Bladder microvascular endothelial cell (primary cell): ENCODE measurements at places on chromosomes 7 and 10. TPM values are rescaled to one million over a fixed set of nuclear protein-coding genes. Genes with fewer than 3 reads are reported as not detected.

The FAM180A gene
- total RNA-seq = 0.06 and 0.16 TPM in 2 replicates

The MUC12 gene
- not detected in 2 replicates for total RNA-seq

The UBE2D4 gene
- 4.7 and 9.1 TPM in 2 replicates for total RNA-seq

The STOX1 gene
- total RNA-seq = 0.19 and 0.32 TPM in 2 replicates

The CHAT gene
- not detected in 2 replicates for total RNA-seq

The EFCAB10 gene
- total RNA-seq = 0.25 TPM in 1 of 2 replicates, not detected in the other

The ICA1 gene
- 25.3 and 34.2 TPM in 2 replicates for total RNA-seq

The RSPH10B2 gene
- total RNA-seq = under 0.01 and 0.50 TPM in 2 replicates

The ACTL6B gene
- total RNA-seq = not detected in 2 replicates

The GPC2 gene
- total RNA-seq = 1.3 and 3.9 TPM in 2 replicates

The KIAA1217 gene
- 12.3 and 28.7 TPM in 2 replicates for total RNA-seq

The PIK3CG gene
- 2.5 and 5.3 TPM in 2 replicates for total RNA-seq

The XRCC2 gene
- total RNA-seq = 3.1 and 4.8 TPM in 2 replicates

The PYROXD2 gene
- total RNA-seq = 1.6 and 7.0 TPM in 2 replicates

The ZNF735 gene
- not detected in 2 replicates for total RNA-seq

The NT5C2 gene
- total RNA-seq = 55.5 and 113 TPM in 2 replicates

The SFTPD gene
- not detected in 2 replicates for total RNA-seq

The LRGUK gene
- total RNA-seq = 0.06 and 0.16 TPM in 2 replicates

The TMEM236 gene
- total RNA-seq = 0.32 and 2.1 TPM in 2 replicates
